CMK (cell line): ENCODE measurements at places on chromosomes 16 and 17.

- no peak for DNase-seq
Measured at GRCh38 chr17:5869041-5869745, 201.0 kb upstream of the WSCD1 start.

- no peak for DNase-seq
Measured at GRCh38 chr17:795721-796120, 13.6 kb downstream of the MRM3 start.

DNA sequence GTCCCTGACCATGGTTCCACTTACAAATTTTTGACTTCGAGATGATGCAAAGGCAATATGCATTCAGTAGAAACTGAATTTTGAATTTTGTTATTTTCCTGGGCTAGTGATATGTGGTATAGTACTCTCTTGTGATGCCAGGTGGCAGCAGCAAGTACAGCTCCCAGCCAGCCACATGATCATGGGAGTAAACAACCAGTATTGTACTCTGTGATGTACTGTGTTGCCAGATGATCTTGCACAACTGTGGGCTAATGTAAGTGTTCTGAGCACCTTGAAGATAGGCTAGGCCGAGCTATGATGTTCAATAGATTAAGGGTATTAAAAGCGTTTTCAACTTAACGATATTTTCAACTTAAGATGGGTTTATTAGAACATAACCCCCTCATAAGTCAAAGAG is 250.8 kb downstream of the STX8 start:
- no peak for DNase-seq

DNA sequence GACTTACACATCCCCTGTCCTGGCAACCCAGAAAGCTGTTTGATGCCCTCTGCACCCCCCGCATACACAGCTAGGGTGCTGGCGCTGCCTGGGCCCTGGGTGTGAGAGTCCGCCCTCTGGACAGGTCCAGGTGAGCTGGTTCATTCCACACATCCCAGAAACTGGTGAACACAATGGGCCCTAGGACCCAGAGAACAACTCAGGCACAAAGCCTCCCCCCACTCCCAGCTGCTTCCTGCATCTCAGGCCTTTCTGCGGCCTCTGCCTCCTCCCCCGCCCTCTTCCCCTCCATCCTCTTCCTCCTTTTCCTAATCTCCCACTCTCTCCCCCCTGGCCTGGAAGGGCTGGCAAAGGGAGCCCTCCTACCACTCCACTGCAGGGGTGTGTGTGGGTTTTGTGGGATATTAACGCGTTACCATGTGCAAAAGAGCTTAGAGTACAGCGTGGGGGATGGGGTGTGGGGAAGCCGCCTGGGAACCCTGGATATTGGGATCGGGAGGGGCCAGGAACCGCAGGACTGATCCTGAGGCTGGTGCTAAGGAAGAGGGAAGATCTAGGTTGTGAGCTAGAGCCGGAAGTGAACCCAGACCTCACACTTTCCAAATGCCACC is 1.6 kb upstream of the PPP1R9B start:
- DNase-seq: peak; percentile 80

DNA sequence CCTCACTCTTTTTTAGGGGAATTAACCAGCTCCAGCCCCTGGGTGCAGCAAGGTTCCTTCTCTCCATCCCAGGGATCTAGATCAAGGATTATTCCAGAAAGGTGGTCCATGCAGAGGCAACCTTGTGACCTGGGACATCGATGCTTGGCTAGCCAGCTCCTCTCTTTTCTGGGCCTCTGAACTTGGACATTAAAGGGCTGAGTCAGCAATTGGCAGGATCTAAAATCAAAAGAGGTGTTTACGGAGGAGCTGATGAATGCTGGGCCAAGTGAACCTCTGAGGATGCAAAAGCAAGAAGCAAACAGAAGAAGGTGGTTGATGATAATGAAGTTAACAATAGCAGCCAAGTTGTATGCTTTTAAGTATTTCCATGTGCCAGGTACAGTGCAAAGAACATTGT is 207.0 kb downstream of the MAF start:
- no peak for DNase-seq

- DNase-seq: no peak
Measured at GRCh38 chr16:4260360-4260759, 12.5 kb downstream of the TFAP4 start.

DNA sequence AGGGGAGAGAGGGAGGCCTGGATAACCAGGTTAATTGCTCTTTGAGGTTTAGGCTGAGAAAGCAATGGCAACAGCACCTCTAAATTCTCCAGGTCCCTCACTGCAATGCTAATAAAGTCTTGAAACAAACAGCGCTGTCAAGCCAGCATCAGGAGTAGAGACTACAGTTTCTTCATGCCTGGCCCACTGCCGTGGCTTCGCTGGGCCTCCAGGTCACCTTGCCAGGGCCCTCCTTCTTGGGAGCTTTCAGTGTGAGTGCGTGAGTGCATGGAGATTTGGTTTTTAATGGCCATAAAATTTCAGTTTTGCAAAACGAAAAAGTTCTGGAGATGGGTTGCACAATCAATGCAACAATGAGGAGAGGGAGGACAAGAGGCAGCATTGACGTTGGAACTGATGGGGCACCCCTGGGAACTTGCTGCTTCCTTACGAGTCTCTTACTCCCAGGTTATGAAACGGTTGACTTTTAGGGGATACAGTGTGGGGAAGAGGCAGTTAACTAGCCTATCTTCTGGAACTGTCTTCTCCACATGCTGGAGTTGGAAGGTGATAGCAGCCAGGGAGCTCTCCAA is 229.4 kb downstream of the XYLT1 start:
- no peak for DNase-seq

GRCh38 chr16:48161906-48162305 is 6.1 kb upstream of the ABCC12 start:
- no peak for DNase-seq

- no peak for DNase-seq
Measured at GRCh38 chr16:82044585-82044911, 9.5 kb downstream of the HSD17B2 start.
